ENCODE measurements at places on chromosomes 3 and 15.

GRCh38 chr3:127629467-127630403 lies 750 bp downstream of the PODXL2 start:
- DNase-seq: no peak

DNA sequence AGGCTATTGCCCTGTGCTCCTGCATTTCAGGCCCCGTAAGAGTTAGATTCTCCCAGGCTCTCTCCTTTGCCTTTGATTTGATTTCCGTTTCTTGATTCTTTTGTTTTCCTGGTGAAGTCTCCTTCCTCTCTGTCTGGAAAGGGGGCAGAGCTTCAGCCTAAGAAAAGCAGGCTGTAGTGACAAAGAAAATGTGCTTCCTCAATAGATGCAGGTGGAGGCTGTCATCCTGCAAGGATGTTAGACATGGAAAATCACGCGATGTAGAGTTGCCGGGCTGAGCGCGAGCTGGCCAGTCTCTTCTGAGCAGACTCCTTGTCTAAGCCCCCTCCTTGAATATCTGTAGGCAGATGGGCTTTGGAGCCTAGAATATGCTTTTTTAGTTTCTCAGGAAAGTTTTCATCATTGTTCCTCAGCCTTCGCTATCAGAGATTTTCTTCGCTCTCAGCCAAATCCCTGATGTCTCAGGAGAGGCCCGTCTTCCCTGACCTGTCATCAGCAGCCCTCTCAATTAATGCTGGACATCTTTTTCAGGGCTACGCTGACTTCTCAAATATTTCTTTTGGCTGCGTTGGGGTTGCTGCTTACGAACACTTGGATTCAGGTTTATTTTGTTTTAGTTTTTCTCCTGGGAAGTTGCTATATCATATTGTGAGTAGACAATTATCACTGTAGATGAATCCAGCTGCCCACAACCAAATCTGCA lies 163.6 kb downstream of the ITPR1 start:
- no peak for DNase-seq

GRCh38 chr3:23948761-23949160 lies 3.7 kb downstream of the NR1D2 start:
- DNase-seq: no peak

DNA sequence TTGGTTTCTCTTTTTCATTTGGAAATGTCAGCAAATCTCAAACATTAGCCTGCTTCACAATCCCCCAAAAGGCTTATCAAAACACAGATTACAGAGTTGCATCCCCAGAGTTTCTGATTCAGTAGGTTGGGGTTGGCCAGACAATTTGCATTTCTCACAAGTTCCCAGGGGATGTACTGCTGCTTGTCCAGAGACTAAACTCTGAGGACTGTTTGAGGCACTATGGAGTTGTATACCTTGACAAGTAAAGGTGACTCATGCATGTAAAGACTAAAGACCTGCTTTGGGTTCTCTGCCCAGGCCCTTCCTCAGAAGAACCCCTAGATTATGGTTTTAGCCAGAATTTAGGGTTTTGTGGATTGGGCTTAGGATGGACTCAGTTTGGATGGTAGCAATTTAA lies 151.1 kb upstream of the ARHGEF26 start:
- DNase-seq: no peak

DNA sequence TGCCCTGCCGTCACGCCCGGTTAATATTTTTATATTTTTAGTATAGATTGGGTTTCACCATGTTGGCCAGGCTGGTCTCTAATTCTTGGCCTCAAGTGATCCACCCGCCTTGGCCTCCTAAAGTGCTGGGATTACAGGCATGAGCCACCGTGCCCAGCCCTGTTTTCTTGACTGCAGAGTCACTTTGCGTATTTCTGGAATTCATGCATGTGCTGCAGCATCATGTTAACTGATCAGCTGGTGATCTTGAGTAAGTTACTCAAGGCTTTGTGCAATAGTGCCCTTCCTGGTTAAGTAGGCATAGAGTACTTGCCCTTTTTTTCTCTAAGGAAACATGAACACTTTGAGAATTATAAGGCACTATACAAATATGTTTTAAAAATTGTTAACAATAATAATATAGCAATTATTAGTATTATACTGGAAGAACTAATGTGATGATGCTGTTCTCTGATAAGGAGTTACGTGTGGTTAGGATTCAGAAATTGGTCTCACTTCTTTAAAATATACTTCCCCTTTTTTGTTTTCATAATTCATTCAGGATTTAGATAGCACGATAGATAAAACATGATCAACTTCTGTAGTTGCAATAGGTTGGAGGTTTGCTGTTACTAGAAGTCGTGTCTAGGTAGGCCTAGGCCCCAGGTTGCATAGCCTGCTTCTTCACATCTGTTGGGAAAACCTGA lies 33.6 kb downstream of the GPR171 start:
- no peak for DNase-seq

DNA sequence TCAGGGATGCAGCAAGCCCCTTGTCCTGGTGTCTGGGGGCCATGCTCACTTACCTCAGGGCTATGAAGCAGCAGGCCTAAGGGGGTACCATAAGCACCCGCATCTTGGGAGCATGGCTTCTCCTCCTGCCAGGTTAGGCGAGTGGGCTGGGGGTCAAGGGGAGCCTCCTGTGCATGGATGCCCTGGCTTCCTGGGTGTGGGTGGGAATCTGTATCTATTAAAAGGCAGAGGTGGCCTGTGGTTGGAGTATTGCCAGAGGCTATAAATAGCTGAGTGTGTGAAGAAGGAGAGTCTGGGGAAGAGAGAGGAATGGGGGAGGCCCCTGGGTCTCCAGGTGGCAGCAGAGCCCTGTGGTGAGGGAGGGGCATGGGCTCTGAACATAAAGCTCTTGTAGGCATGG lies 19.5 kb downstream of the ACVR2B start:
- DNase-seq: no peak

DNA sequence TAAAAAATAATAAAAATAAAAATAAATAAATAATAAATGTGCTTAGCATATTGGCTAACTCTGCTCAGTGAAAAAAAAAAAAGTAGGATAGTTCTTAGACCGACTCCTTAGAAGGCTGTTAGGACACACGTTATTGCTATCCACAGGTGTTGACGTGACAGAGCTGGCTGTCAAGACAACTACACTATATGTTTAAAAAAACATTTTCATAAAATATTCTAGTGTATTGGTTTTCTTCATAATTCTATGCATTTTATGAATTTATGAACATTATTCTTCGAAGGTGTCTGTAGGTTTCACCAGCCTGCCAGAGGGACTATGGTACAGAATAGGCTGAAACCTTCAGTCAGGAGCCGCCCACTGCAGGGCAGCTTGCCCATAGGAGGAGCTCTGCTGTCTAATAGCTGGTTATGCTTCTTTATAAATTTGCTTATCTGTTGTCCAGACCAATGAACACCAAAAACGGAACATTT lies 9.2 kb downstream of the TM4SF1 start:
- no peak for DNase-seq

DNA sequence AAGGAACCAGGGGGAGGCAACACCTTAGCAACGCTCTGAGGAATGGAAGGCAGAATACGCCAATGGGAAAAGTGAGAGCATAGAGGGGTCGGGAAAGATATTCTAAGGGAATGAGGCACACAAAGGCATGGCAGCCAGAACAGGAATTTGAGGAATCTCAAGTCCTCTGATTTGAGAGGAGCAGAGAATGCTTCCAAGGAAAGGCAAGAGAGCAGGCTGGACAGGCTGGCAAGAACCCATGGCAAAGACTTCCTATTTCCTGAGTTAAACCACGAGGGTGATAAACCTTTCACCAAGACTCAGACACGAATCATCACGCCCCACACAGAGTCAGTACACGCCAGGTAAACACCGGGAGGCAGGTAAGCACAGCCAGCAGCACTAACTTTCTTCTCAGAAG lies 109.8 kb downstream of the IGF2BP2 start:
- DNase-seq: no peak

GRCh38 chr3:194095902-194096301 lies 40.0 kb upstream of the HES1 start:
- DNase-seq: no peak

- DNase-seq: no peak
Measured at GRCh38 chr3:141321109-141321497, 47.2 kb upstream of the ZBTB38 start.

- DNase-seq: no peak
Measured at GRCh38 chr15:32718821-32719716, 1.3 kb downstream of the GREM1 start.

GRCh38 chr3:105093371-105094252 lies 273.1 kb upstream of the ALCAM start:
- no peak for DNase-seq
